ENCODE measurements at places on chromosomes 4 and X. TPM values are rescaled to one million over a fixed set of nuclear protein-coding genes. Genes with fewer than 3 reads are reported as not detected.

Gene TLR7
- total RNA-seq = 0.07 TPM

Gene RNF175
- total RNA-seq = not detected

Gene ARX
- total RNA-seq = not detected

GRCh38 chr4:187937557-187937956, 58.0 kb upstream of the ZFP42 start:
- H3K4me1 ChIP-seq = no peaks in the 10 kb centered on the region
- H3K27me3 ChIP-seq = no peaks in the 10 kb centered on the region
- H3K4me3 ChIP-seq = no peak overlapping the region
- no peak overlapping the region for H3K27ac ChIP-seq
- no peak for DNase-seq
- H3K36me3 ChIP-seq = no peaks in the 10 kb centered on the region

- H3K36me3 ChIP-seq = no peaks in the 10 kb centered on the region
- DNase-seq = peak; percentile 23
These were observed 12.6 kb downstream of the ELF4 start for GRCh38 chrX:130097507-130098209.

DNA sequence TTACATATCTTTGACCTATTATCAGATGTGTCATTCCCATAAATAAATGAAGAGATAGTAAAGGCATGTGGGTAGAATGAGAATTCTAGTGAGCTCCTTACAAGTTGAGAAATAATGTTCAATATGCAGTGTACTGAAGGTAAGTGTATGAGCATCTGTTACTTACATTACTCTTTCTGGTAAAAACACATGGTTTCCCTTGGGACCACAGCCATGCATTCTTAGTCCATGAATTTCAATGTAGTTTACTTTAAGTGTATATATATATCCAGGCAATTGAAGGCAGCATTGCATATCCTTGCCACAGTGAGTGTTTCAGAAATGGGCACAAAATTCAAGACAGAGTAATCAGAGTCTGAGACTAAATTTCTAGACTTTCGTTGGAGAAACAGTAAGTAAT, 277.2 kb downstream of the CXXC4 start:
- H3K36me3 ChIP-seq = no peaks in the 10 kb centered on the region
- H3K27me3 ChIP-seq = no peaks in the 10 kb centered on the region
- no peaks in the 10 kb centered on the region for H3K4me1 ChIP-seq
- no peak overlapping the region for H3K4me3 ChIP-seq

DNA sequence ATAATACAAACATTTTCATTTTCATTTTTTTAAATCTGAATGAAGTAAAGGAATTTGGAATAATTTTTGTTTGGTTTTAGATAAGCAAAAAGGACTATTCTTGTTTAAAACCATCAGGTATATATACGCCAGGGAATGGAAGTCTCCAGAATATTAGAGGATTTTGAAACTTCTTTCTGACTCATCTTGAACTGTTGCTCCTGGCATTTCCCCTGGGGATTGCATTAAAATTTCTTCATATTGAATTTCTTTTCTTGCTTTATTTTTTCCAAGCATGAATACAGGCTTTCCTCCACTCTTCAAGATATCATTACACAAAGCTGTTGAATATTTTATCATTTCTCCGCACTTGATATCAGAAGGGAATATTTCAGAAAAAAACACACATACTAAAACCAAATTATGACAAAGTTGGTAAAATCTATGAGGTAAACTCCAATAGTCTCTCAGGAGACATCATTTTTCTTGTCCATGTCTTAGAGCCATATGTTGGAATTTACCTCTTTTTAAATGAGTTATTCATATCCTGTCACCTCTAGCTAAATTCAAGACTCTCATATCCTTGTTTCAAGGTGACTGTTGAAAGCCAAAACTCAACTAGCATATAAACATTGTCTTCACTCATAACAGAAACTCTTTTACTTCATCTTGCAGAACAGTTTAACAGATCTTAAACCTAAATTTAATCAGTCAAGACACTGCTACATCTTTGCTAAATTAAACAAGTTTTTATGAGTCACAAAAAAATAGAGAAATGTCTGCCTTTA, 20.7 kb upstream of the CSN1S1 start:
- DNase-seq = no peak
- no peak overlapping the region for H3K4me3 ChIP-seq
- H3K27me3 ChIP-seq = no peaks in the 10 kb centered on the region
- no peak overlapping the region for H3K27ac ChIP-seq
- no peaks in the 10 kb centered on the region for H3K36me3 ChIP-seq

GRCh38 chr4:133559987-133560386, 410.9 kb downstream of the PCDH10 start:
- H3K4me1 ChIP-seq = no peaks in the 10 kb centered on the region
- no peak overlapping the region for H3K27ac ChIP-seq
- no peaks in the 10 kb centered on the region for H3K36me3 ChIP-seq
- no peaks in the 10 kb centered on the region for H3K27me3 ChIP-seq
- H3K4me3 ChIP-seq = no peak overlapping the region

- no peaks in the 10 kb centered on the region for H3K36me3 ChIP-seq
- H3K4me1 ChIP-seq = no peaks in the 10 kb centered on the region
- no peak for DNase-seq
- H3K27ac ChIP-seq = no peak overlapping the region
- no peak overlapping the region for H3K4me3 ChIP-seq
These were observed 190.6 kb upstream of the LNX1 start for GRCh38 chr4:53781629-53782457.

Data from activated CD8-positive, alpha-beta T cell treated with anti-CD3 and anti-CD28 coated beads for 36 hours (primary cell).